Activated CD8-positive, alpha-beta memory T cell treated with anti-CD3 and anti-CD28 coated beads for 24 hours (primary cell): ENCODE measurements at places on chromosomes 7 and 10.

- no peak for DNase-seq
Observed at GRCh38 chr10:115572740-115573455, 479.7 kb downstream of the ATRNL1 start.

- no peak for DNase-seq
Observed at GRCh38 chr10:114245121-114245791, 6.2 kb downstream of the VWA2 start.

- no peak for DNase-seq
Observed at GRCh38 chr10:98266647-98267046, 1.3 kb downstream of the LOXL4 start.

DNA sequence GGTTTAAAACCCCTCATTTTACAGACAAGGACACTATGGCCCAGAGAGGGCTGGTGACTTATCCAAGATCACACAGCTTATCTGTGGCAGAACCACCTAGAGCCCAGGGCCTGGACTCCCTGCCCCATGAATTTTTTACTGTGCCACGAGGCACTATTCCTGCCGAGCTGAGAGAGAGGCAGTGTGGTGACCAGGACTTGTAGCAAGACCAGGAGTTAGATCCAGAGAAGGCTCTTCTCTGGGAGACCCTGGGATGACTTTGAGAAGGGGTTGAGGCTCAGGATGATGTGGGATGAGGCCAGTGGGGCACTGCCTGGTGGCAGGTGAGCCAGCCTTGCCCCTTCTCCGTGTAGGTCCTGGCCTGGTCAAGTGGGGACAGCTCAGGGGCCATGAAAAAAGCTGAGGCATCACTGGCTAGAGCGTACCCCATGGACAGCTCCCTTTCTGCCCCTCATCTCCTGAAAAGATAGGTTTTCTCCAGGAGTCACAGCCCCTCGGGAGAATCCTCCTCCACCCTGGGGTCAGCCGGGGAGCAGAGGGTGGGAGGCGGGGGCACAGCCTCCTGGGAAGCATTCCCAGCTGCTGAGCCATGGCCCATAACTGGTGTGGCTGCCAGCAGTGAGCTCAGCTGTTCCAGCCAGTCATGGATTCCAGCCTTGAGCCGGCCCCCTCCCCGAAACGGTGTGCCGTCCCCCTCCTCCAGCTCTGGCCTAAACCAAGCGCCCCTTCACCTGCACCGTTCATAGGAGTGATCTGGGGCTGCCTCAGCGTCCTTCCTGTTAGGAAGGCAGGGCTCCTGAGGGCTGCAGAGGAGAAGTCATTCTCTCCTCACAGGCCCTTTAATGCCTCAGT, 5.8 kb downstream of the FLNC start:
- no peak for DNase-seq

DNA sequence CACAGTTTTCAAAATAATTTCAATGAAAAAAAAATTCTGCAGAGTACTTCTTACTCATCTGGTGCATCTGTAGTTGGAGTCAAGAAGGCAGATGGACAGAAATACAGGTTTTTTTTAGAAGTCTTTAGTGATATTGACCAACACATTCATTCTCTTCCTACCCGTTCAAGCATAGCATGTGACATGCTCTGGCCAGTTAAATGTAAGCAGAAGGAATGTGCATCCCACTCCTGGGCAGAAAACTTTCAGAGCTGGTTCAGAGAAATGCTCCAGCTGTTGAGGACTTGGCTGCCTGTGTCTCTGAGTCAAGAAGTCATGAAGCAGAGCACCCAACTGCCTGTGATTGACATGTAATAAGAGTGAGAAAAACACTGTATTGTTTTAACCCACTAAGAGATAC, 665.3 kb upstream of the IGFBP3 start:
- no peak for DNase-seq

DNA sequence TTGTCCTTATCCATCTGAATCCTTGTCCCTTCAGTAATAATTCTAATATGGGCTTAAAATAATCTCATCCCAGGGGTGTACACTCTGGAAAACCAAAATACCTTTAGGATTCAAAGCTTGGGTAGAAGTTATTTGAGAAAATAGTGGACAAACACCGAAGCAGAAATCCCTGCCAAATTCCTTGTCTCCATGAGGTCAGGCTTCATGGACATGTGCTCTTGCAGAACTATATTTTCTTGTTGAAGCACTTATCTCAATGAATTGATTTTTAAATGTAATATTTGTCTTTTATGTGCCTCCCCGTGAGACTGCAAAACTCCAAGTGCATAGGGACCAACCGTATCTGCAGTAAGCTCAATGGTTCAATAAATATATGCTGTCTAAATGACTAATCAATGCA, 1153.3 kb upstream of the AUTS2 start:
- DNase-seq = no peak

GRCh38 chr10:28298951-28299350, 3.9 kb downstream of the MPP7 start:
- DNase-seq = no peak

GRCh38 chr7:85125651-85126131, 61.2 kb downstream of the SEMA3D start:
- DNase-seq = no peak

DNA sequence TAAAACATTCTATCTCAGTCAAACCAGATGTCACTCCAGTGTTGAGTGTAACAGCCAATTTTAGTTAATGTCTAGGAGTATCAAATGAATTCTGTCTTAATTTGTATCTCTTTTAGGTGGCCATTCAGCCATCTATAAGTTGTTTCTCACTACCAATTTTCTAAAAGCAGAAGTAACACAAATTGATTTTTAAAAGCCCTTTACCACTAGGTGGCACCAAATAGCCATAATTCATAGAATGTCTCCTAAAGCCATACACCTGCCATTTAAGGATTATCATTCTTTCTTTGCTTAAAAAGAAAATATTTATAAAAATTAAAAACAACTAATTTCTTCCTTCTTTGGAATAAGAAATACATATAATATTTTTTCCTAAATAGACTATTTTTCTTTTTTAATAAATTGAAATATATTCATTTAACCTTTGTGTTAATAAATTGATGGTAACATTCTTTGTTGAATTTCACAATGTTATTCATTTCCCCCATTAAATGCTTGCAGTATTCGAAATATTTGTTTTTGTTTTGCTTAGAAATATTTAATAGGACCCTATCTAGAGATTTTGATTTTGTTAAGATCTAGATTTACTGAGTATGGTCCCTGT, 107.8 kb upstream of the PPP1R3A start:
- DNase-seq = no peak

- DNase-seq = no peak
Observed at GRCh38 chr10:84416245-84416555, 87.8 kb downstream of the CCSER2 start.

DNA sequence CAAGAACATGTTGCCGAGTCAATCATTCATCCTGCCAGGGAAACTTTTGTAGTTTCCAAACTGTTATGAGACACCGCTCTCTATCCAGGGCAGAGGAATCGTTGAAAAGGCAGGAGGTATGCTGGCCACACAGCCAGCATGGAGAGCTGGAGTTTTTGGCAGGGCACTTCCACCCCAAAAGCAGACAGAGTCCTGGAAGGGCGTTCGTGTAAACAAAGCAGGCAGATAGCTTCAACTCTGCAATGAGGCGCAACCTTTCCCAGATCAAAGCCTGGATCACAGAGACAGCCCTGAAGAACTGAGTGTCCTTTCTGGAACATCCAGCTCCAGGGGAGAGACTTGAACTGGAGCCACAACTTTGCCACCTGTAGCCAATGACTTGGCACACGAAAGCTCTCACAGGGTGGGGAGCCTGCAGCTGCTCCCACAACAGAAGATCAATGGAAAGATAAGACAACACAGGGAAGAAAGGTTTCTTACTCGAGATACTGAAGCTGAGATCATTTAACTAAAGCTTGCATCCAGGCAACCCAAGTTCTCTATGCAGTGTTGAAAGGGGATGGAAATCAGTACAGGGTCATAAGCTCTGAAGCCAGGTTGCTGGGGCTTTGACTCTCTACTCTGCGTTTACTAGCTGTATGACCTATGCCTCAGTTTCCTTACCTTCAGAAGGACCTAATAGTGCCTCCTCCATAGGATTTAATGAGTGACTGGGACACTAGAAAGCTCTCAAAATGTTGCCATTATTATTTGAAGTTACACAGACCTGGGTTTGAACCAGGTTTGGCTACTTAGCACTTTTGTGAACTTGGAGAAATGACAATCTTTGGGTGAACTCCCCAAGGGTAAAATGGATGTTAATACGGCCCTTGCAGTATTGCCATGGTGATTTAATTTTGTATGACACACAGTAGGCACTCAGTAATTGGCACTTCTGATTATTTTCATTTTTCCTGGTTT, 434.8 kb upstream of the NPVF start:
- DNase-seq = no peak

DNA sequence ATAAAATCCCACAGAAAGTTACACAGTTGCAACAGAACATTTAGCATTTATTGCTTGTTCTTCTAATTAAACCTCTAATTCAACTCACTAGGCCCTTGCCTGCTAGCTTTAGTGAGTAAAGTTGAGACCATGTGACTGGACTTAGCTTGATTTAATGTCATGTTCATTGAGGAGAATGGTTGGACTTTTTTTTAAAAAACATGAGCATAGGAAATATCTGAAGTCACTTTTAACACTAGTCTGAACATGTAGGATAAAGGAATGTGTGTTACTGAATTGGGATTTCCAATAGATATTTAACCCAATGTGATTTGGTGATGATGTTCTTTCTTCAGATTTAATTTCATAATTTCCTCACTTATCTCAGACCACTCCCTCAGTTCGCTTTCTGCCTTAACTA, 24.6 kb upstream of the GLCCI1 start:
- no peak for DNase-seq

- no peak for DNase-seq
Observed at GRCh38 chr7:116377721-116378120, 121.8 kb upstream of the CAV2 start.

- peak; percentile 47 for DNase-seq
Observed at GRCh38 chr10:21754410-21755011, 220.5 kb downstream of the MLLT10 start.

DNA sequence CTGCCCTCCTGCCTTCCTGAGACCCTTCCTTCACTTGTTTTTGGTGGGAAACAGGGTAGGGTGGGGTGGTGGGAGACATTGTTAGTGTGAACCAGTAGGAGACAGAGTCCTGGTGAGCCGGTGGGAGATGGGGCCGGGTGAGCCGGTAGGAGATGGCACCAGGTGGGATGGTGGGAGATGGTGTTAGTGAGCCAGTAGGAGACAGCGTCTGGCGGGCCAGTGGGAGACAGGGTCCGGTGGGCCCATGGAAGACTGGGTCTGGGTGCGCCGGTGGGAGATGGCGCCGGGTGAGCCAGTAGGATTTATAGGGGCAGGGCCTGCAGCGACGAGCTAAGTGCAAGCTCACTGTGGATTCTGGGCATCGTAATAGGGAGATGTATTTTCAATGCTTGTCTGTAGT, 116.8 kb downstream of the TRRAP start:
- DNase-seq = no peak

- no peak for DNase-seq
Observed at GRCh38 chr7:88965371-88965770, 169.8 kb upstream of the TEX47 start.

- no peak for DNase-seq
Observed at GRCh38 chr7:71775648-71776047, 636.5 kb downstream of the CALN1 start.

DNA sequence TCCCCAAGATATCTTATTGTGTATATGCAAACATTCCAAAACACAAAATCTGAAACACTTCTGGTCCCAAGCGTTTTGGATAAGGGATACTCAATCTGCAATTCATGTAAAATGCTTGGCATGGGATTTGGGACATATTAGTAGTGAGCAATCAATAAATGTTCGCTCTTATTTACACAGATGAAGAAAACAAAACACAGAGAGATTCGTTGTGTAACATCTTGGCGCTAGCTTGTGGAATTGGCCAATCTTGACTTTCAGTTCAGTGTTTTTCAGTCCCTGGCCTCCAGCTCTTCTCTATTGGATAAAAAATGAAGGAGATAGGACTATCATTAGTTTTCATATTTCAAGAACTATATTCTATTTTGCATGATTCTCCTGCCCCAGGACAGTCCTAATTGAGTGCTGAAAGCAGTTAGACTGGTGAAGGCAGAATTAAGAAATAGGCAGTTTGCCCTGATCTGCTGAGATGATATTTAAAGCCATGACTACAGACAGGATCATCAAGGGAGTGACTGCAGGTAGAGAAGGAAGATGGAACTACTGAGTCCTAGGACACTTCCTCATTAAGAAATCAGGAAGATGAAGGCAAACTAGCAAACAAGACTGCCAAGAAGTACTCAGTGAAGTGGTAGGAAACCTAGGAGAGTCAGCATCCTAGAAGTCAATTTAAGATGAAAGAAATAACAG, 1.8 kb downstream of the PNLIPRP3 start:
- no peak for DNase-seq

DNA sequence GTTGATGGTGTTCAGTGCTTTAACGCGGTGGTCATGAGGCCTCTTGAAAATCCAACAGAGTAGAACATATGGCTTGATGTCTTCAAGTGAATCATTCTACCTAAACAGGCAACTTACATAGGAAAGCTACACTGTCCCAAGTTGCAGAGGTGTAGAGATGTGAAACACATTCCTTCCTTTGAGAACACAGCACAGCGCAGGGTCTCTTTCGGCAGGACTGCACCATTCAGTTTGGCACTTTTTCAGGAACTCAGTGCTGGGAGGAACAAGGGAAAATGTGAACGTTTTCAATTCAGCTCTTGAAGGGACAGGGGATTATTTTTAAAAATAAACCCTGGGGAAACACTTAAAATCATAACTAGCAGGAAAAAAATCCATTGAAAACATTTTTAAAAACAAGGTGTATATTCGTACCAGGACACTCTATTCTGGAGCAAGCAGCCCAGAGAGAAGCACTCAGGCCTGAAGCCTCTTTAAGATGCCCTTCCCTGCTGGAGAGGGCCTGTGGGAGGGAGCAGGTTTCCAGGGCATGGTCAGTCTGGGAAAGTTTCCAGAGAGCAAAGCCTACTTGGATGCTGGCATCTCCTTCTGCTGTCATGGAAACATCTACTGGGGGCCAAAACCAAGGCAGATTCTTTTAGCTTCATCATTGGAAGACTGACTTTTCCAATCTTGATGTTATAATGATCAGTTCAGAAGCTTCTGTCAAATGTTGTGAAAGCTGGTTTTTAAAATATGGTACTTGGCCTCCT, 60.4 kb upstream of the NPVF start:
- DNase-seq = no peak

- no peak for DNase-seq
Observed at GRCh38 chr10:120749072-120749471, 102.1 kb upstream of the WDR11 start.

DNA sequence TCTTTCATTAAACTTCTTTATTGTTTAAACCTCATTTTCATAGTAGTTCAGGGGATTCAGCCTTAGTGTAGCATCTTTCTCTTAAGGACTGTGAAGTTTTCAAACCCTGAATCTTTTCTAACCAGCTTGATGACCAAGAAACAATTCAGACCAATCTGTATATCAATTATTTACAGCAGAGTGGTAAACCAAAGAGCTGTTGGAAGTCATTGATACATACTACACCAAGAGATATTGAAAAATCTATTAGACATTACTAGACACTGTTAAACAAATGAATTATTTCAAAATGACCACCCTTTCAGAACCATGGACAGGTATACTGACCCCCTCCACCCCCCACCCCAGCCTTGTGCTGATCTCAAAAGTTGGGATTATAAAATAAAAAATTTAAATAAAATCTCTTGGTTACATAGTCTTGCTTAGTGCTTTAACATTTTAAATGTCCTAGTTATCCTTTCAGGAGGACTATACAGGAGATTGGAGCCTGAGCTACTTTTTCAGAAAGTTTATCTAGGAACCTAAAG, 143.9 kb upstream of the LSM8 start:
- DNase-seq = no peak

- no peak for DNase-seq
Observed at GRCh38 chr7:148623586-148624282, 33.2 kb downstream of the C7orf33 start.

GRCh38 chr7:77989981-77990566, 191.5 kb downstream of the PHTF2 start:
- no peak for DNase-seq
